ENCODE measurements at places on chromosomes 11 and 22. TPM values are rescaled to one million over a fixed set of nuclear protein-coding genes. Genes with fewer than 3 reads are reported as not detected.

OR6A2 gene
- total RNA-seq, result 0.23 TPM

GLYAT gene
- not detected for total RNA-seq

TRIM48 gene
- total RNA-seq, result not detected

PTGDR2 gene
- total RNA-seq, result not detected

TMEM191C gene
- total RNA-seq, result 2.4 TPM

RNF215 gene
- total RNA-seq, result 19.3 TPM

SDF2L1 gene
- total RNA-seq, result 21.2 TPM

MPZL2 gene
- total RNA-seq, result 0.09 TPM

Measured in NCI-H460 (cell line).